ENCODE measurements at places on chromosomes 7 and 10. TPM values are rescaled to one million over a fixed set of nuclear protein-coding genes. Genes with fewer than 3 reads are reported as not detected.

DNA sequence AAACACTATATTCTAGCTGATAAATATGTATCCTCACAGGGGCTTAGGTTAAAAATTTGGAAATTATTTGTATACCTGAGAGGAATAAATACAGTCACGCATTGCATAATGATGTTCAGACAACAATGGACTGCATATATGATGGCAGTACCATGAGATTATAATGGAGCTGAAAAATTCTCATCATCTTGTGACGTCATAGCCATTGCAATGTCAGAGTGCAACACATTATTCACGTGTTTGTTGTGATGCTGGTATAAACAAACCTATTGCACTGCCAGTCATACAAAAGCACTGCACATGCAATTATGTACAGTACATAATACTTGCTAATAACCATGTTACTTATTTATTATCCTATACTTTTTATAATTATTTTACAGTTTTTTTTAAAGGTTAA is 31.4 kb downstream of the STEAP1B start:
- DNase-seq, result no peak

- no peak for DNase-seq
Measured at GRCh38 chr10:113038183-113038582, 88.1 kb downstream of the TCF7L2 start.

DNA sequence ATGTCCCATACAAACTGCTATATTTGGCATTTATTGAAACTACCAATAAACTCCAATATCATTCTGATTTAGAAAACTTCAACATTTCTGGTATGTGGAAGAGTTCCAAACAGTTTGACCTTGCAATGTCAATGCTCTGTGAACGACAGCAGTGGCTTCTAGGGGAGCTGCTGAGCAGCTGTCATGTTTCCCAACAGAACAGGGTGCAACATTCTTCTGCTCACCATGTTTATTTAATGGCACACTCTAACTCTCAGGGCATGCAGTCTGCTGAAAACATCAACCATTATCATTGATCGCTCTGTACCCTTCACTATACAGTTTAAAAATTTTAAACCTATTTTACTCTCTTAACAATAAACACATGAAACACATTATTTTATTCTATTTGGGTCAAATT is 25.9 kb downstream of the LMOD2 start:
- DNase-seq, result no peak

GRCh38 chr10:97383159-97383558 is 18.0 kb downstream of the RRP12 start:
- no peak for DNase-seq

DNA sequence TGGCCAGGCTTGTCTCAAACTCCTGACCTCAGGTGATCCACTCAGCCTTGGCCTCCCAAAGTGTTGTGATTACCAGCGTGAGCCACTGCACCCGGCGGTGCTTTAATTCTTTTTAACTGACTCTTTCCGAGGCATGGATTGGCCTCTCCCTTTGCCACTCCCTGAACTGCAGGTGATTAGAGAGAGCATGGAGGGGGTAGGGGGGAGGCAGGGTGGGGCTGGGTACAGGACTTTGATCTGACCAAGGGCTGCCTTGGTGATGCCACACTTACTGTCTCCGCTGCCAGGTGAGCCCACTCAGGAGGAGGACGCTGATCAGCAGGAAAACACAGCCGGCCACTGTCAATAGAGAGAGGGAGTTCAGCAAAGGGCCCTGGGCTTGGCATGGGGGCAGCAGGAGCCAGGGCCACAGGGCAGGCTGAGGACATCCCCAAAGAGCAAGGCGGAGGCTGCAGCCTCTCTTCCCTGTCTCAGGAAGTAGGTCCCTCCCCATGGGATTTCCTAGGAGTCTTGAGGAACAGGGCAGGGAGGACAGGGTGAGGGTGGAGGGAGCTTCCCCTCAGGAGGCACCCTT is 40.5 kb upstream of the IL15RA start:
- DNase-seq, result no peak

DNA sequence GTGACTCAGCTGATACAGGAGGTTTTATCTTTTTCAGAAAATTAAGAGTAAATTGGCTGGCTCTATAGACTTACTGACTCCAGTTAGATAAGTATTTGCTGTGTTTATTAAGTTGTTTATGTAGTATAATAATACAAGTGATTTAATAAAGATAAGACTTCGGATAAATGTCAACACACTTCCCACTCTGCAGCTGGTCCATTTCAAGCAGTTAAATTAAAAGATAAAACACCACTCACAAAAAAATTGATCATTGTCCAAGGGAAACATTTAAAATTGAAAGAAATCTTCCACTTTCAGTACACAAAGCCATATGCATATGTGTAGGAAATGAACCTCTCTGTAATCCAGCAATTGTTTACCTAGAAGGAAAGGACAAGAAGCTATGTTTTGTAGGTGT is 106.1 kb upstream of the SP8 start:
- DNase-seq, result no peak

DNA sequence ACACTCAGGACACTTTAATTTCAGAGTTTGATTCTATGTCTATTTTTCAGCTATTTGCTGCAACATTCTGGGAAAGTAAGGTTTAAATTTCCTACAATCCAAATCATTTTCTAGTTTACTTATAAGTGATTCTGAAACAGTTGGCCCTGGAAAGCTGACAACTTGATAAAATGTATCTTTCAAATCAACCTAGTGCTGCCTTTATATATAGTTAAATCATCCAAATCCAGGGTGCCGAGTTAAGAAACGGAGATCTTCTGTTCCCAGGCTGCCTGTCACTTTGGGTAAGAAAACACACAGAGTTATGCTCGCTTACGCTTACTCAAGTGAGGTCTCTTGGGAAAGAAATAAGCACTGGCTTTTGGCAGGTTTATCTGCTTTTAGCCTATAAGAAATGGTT is 175.0 kb downstream of the POU6F2 start:
- no peak for DNase-seq

- no peak for DNase-seq
Measured at GRCh38 chr10:70843333-70843732, 27.6 kb downstream of the SGPL1 start.

DNA sequence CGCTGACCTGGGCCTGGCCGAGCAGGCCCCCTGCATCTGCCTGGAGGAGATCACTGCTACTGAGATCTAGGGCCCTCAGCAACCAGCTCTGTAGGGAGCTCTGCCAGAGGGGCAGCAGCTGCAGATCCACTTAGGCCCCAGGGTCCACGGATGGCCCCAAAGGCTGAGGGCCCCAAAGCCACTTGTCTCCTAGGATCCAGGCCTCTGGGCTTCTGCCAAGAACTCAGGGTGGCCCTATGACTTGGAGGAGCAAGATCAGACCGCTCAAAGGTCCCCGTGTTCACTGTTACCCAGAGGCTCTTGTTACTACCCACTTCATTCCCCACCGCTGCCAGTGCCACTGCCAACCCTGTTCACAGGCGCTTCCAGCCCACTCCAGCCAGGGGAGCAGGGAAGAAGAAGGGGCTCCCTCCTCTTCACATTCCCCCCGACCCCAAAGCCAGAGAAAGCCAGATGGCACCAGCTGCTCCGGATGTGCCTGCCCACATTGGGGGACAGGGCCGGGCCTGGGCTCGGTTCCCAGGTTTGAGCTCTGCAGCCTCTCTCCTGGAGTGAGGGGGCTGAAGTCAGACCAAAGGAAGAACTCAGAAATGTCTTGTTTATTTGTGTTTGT is 7.6 kb downstream of the LZTS2 start:
- no peak for DNase-seq

- no peak for DNase-seq
Measured at GRCh38 chr7:7832518-7832917, 114.1 kb upstream of the RPA3 start.

The GARS1 gene
- 139 TPM for total RNA-seq

The HOXA4 gene
- total RNA-seq, result 2.0 TPM

The TCERG1L gene
- not detected for total RNA-seq
